ENCODE measurements at places on chromosomes 16 and 17.

- no peak for DNase-seq
Measured at GRCh38 chr17:38452719-38453118, 24.5 kb downstream of the ARHGAP23 start.

GRCh38 chr17:28398280-28398981 lies 7.6 kb downstream of the SLC46A1 start:
- DNase-seq, result no peak

GRCh38 chr17:74922694-74923537 lies at the start of gene USH1G:
TSS of gene USH1G (minus strand) at chr17:74923255. CDS start at chr17:74923073, 182 bp downstream.
- peak; percentile 37 for DNase-seq

- DNase-seq, result no peak
Measured at GRCh38 chr16:31428279-31428597, at the start of gene COX6A2. TSS of gene COX6A2 (minus strand) at chr16:31428360. CDS start at chr16:31428325, 35 bp downstream.

DNA sequence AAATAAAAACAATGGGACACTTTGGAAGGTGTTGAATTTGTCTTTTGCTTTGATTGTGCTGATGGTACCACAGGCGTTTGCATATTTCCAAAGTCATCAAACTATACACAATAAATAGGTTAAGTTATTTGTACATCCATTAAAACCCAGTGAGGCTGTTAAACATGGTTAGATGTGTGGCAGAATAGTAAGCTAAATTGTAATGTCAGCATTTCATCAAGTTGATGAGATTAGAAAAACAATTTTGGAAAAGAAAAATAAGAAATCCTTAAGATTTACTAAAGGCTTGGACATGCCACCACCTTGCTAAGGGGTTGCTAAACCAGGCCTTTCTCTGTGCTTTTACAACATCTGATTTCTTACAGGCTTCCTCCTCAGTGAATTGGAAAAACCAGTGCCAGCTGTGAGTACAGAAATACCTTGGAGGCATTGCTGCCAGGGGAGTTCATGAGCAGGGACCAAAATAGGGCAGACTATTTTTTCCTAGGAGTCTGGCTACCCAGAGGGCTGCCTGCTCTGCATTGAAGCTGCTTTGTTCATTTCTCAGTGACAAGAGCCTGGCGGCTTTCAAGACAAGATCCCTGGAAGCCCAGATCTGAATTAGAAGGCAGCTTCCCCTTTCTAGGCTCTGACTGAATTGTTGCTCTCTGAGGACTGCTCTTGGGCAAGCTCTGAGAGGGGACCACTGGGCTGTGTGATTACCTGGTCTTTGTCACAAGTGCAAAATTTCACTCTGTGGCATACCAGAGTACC lies 43.4 kb upstream of the CA10 start:
- no peak for DNase-seq

DNA sequence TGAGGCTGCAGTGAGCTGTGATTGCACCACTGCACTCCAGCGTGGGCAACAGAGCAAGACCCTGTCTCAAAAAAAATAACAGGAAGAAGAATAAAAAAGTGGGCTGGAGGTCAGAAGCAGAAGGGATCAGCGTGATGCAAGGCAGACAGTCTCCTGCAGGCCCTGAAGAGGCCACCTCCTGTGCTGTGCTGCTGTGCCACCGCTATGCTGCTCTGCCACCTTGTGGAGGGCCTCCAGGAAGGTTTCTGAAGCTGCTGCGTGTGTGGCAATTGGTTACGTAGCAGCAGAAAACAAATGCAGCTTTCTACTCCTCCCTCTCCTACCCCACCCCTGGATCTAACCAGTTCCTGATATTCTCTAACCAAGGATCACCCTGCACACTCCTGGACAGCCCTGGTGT lies 815.5 kb downstream of the KCNJ18 start:
- DNase-seq, result no peak

DNA sequence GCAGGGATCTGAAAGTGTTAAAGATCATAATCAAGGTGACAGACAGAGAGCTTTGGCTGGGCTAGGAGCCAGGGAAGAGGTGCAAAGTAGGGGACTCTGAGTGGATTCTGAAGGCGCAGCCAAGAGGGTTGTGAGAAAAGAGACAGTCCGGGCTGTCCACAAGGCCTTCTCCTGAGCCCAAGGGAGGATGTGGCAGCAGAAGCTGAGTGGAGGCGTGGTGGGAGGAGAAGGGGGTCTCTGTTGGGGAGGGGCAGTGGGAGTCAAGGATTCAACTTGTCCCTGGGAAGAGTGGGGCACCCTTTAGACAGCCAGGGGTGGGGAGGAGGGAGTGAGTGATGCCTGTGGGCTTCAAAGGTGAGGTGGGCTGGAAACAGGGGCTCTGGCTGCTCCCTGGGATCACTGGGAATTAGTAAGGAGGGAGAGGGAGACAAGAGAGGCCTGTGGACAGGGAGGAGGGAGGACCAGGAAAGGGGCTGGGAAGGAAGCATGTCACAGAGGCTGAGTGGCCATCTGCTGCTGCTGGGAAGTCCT lies 10.6 kb downstream of the CES1 start:
- no peak for DNase-seq

DNA sequence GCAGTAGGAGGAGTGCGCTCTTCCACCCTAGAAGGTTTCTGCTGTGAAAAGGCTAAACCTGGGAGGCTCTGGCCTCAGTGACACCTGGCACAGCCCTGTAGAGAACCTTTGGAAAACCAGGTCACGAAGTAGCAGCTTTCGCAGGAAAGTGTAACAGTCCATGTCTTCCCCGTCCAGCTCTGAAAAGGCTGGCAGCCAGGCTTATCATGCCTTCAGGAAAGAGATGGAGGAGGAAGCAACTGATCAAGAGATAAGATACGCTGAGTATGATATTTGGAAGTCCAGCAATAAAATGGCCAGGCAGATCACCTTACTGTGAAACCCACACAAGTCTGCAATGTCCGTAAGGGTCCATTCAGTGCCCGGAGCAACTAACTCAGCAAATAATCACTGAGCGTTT lies 22.3 kb downstream of the TUBD1 start:
- DNase-seq, result no peak

DNA sequence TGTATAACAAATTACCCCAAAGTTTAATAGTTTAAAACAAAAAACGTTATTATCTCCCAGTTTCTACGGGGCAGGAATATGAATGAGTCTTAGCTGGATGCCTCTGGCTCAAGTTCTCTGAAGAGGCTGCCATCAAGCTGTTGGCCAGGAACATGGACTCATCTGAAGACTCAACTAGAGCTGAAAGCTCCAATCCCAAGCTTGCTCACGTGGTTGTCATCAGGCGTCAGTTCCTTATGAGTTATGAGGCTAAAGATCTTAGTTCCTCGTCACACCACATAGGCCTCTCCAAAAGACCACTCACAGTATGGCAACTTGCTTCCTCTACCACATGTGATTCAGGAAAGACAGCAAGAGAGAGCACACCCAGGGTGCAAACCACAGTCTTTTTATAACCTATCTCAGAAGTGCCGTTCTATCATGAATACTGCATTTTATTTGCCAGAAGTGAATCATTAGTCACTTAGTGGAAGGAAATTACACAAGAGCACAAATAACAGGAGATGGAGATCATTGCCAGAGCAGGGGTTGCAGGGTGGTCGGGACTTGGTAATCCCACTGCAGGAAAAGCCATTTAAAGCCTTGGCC lies 48.7 kb upstream of the NLK start:
- DNase-seq, result no peak

GRCh38 chr17:56778898-56779297 lies 54.8 kb downstream of the C17orf67 start:
- DNase-seq, result no peak

- peak; percentile 13 for DNase-seq
Measured at GRCh38 chr16:47574091-47575054, 113.2 kb downstream of the PHKB start.

GRCh38 chr17:55641676-55642081 lies 81.0 kb downstream of the TMEM100 start:
- DNase-seq, result peak; percentile 34

DNA sequence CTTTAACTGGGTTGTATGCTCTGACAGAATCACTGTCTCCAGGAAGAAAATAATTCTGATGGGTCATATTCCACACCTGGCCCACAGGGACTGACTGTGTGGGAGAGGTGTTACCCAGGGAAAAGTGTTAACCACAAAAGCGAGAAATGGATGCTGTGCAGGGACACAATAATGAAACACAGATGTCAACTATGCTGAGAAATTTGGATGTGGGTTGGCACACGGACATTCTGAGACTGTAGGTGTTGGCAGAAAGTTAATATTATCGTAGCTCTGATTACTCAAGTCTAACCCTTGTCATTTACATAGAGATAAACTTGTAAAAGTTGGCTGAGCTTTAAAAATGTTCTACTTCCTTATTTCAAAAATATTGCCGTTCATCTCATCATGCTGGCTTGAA lies 19.6 kb downstream of the TMC5 start:
- DNase-seq, result peak; percentile 5

GRCh38 chr16:57185446-57185944 lies 344 bp downstream of the PSME3IP1 start:
- DNase-seq, result no peak
